HCT116 (cell line): ENCODE measurements at places on chromosomes 13 and 19. TPM values are rescaled to one million over a fixed set of nuclear protein-coding genes. Genes with fewer than 3 reads are reported as not detected.

DNA sequence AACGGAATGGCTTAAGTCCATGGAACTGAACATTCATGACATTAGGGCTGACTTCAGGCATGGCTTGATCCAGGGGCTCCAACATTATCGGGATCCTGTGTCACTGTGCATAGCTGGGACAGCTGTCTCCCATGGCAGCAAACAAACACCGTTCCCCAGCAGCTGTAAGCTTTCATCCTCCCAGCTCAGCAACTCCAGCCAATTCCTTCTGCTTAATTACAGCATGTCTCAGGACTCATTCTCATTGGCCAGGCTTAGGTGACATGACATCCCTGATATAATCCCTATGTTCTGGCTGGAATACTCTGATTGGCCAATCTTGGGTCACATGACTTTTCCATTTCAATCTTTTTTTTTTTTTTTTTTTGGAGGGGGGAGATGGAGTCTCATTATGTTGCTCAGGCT, 10.9 kb upstream of the TLE5 start:
- H3K4me1 ChIP-seq = peaks cover 27% of the 10 kb centered on the region; the same call in 1 of the 2 replicates
- no peaks in the 10 kb centered on the region for H3K36me3 ChIP-seq
- no peak overlapping the region for H3K4me3 ChIP-seq
- peak; percentile 81 for DNase-seq
- H3K27me3 ChIP-seq = no peaks in the 10 kb centered on the region
- H3K27ac ChIP-seq = no peak overlapping the region; the same call in 1 of the 2 replicates

- H3K36me3 ChIP-seq = no peaks in the 10 kb centered on the region
- H3K4me3 ChIP-seq = no peak overlapping the region
- no peaks in the 10 kb centered on the region for H3K27me3 ChIP-seq
- no peak for DNase-seq
- no peak overlapping the region for H3K27ac ChIP-seq
Measured at GRCh38 chr13:99398071-99398470, 90.9 kb upstream of the GPR183 start.

GRCh38 chr19:8988204-8988603, 22.0 kb downstream of the MUC16 start:
- peak; percentile 13 for DNase-seq
- H3K4me3 ChIP-seq = no peak overlapping the region
- no peaks in the 10 kb centered on the region for H3K36me3 ChIP-seq
- no peaks in the 10 kb centered on the region for H3K4me1 ChIP-seq

GRCh38 chr19:42563352-42564210, 31.1 kb downstream of the CEACAM8 start:
- H3K27me3 ChIP-seq = 0 out of 2 replicates have a peak, but pooled peaks cover 2% of the 10 kb centered on the region
- peak; percentile 43 for DNase-seq
- H3K4me1 ChIP-seq = no peaks in the 10 kb centered on the region; the same call in 1 of the 2 replicates
- no peak overlapping the region for H3K27ac ChIP-seq

GRCh38 chr13:73547239-73547638, 488.4 kb downstream of the KLF5 start:
- DNase-seq = no peak
- H3K27me3 ChIP-seq = no peaks in the 10 kb centered on the region

DNA sequence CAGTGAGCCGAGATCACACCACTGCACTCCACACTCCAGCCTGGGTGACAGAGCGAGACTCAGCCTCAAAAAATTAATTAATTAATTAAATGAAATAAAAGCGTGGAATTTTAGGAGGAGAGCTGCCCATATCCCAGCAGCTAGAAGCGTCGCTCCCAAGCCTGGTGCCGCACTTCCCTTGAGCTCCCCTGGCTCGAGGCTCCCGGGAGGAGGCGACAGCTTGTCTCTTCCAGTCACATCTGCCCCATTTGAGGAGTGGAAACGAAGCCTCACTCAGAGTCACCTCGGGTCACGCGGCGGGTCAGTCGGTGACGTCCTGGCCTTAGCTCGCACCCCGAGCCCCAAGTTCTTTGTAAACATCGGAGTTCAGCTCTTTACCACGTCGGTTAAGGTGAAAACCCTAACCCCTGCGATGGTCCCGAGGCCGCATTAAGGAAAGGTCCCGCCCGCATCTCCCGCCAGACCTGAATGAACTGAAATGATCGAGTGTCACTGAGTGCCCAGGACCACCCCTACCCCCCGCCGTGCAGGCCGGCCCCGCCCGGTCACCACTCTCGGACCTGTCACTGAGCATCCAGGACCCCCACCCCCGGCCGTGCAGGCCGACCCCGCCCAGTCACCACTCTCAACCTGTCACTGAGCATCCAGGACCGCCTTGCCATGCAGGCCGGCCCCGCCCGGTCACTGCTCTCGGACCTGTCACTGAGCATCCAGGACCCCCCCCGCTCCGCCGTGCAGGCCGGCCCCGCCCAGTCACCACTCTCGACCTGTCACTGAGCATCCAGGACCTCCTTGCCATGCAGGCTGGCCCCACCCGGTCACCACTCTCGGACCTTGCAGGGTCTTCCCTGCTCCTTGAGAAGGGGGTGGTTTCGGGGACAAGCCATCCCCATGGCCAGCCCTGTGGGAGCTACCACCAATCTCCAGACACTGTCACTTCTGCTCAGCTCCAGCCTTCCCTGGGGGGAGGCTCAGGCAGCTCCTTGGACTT, 176.9 kb downstream of the KDM4B start:
- H3K27ac ChIP-seq = no peak overlapping the region
- H3K27me3 ChIP-seq = no peaks in the 10 kb centered on the region
- no peak for DNase-seq

DNA sequence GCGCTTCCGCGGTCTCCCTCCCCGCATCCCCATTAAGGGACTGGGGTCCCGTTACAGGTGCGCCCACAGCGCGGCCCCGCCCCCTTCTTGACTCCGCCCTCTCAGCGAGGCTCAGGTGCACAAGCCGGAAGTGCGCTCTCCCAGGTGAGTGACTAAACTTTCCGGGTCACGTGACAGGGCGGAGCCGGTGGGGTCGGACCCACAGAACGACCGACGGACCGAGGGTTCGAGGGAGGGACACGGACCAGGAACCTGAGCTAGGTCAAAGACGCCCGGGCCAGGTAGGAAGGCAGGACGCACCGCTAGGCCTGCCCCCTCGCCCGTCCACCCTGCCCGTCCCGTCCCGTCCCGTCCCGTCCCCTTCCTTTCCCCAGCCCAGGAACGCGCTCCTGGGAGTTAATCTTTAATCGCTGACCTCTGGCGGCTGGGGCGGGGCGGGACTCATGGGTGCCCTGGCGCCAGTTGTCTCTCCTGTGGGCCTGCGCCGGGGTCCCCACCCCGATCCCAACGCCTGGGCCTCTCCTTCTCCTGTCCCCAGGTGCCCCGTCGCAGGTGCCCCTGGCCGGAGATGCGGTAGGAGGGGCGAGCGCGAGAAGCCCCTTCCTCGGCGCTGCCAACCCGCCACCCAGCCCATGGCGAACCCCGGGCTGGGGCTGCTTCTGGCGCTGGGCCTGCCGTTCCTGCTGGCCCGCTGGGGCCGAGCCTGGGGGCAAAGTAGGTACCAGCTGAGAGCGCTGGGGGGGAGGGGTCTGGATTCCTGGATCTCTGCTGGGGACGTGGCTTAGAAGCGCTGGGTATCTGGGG, at the start of gene CRB3:
TSS of gene CRB3 (plus strand) at position 202 of the 804 bp plus-strand sequence. CDS start at position 633, 431 bp downstream.
- H3K4me3 ChIP-seq = peak within 1 kb of the TSS; percentile 95
- peaks cover 26% of the 10 kb centered on the region for H3K4me1 ChIP-seq
- no peaks in the 10 kb centered on the region for H3K27me3 ChIP-seq
- H3K27ac ChIP-seq = peak within 1 kb of the TSS; percentile 74

Gene CD79A
- total RNA-seq = 0.69 TPM

Gene KLK8
- 92.8 TPM for total RNA-seq

Gene SIGLEC12
- total RNA-seq = not detected
